ENCODE measurements at places on chromosomes 4 and X. TPM values are rescaled to one million over a fixed set of nuclear protein-coding genes. Genes with fewer than 3 reads are reported as not detected.

The HSFX4 gene
- total RNA-seq: not detected

The BRS3 gene
- total RNA-seq: not detected

The CD38 gene
- total RNA-seq: 2.1 TPM

The ADH1A gene
- not detected for total RNA-seq

The GPR50 gene
- total RNA-seq: not detected

The G6PD gene
- total RNA-seq: 19.2 TPM

The ARMCX4 gene
- total RNA-seq: 22.4 TPM

The AGTR2 gene
- not detected for total RNA-seq

The SYNPO2 gene
- 8.8 TPM for total RNA-seq

The FHIP1A gene
- 1.9 TPM for total RNA-seq

The MGAT4D gene
- not detected for total RNA-seq

The RBM10 gene
- total RNA-seq: 31.8 TPM

The TEX13D gene
- not detected for total RNA-seq

The ZMAT1 gene
- 18.2 TPM for total RNA-seq

The IL1RAPL1 gene
- total RNA-seq: 19.5 TPM

The SCRG1 gene
- 2.4 TPM for total RNA-seq

The RAB40AL gene
- 1.5 TPM for total RNA-seq

The LEF1 gene
- total RNA-seq: 18.1 TPM

The UGT2A1 gene
- total RNA-seq: not detected

The SPANXA2 gene
- total RNA-seq: not detected

The CHRDL1 gene
- total RNA-seq: 24.4 TPM

The VCX gene
- total RNA-seq: not detected

The SLC6A14 gene
- total RNA-seq: not detected

The BRCC3 gene
- 13.1 TPM for total RNA-seq

The HS3ST1 gene
- 2.4 TPM for total RNA-seq

The HSFX2 gene
- total RNA-seq: 0.54 TPM

The ERCC6L gene
- total RNA-seq: 1.7 TPM

The PNMA3 gene
- total RNA-seq: 8.1 TPM

The RTL3 gene
- total RNA-seq: not detected

The TLR6 gene
- 3.0 TPM for total RNA-seq

The P2RY10 gene
- not detected for total RNA-seq

The XK gene
- 4.1 TPM for total RNA-seq

The ESX1 gene
- not detected for total RNA-seq

The OTC gene
- not detected for total RNA-seq

The UGT2B28 gene
- total RNA-seq: not detected

The ZAR1 gene
- total RNA-seq: 0.27 TPM

The SH3TC1 gene
- total RNA-seq: 5.6 TPM

The SORBS2 gene
- 90.4 TPM for total RNA-seq

The FGD1 gene
- total RNA-seq: 10.3 TPM

The CCDC149 gene
- 15.1 TPM for total RNA-seq

The PCSK1N gene
- 35.7 TPM for total RNA-seq

The SLC2A9 gene
- total RNA-seq: 4.4 TPM

The GIMD1 gene
- total RNA-seq: not detected

The IGSF1 gene
- total RNA-seq: 1.7 TPM

The PPARGC1A gene
- total RNA-seq: 14.3 TPM

The SFRP2 gene
- total RNA-seq: 3.7 TPM

The ADH1C gene
- total RNA-seq: 1.1 TPM

The UCP1 gene
- not detected for total RNA-seq

The SSX2B gene
- not detected for total RNA-seq

The TMPRSS11D gene
- total RNA-seq: not detected

The CLCN4 gene
- 44.0 TPM for total RNA-seq

The ZFX gene
- total RNA-seq: 68.5 TPM

The GPRASP3 gene
- total RNA-seq: 33.4 TPM

The CITED1 gene
- 3.9 TPM for total RNA-seq

The MAGEB17 gene
- not detected for total RNA-seq

The GAGE13 gene
- not detected for total RNA-seq

The PRPS2 gene
- total RNA-seq: 10.1 TPM
